Lower leg skin (tissue), 4 donors: ENCODE measurements at places on chromosomes 3 and 15. TPM values are rescaled to one million over a fixed set of nuclear protein-coding genes. Genes with fewer than 3 reads are reported as not detected.

The FBN1 gene
- 15.0 TPM for total RNA-seq

- DNase-seq, result no peak
These were observed 71.1 kb upstream of the RAP2B start for GRCh38 chr3:153090973-153091372.

The NCEH1 gene
- total RNA-seq, result 7.8 TPM

GRCh38 chr3:140441006-140441405, 236.9 kb upstream of the TRIM42 start:
- DNase-seq, result no peak

The SKIC8 gene
- 62.2 TPM for total RNA-seq

The SLC12A1 gene
- total RNA-seq, result not detected

DNA sequence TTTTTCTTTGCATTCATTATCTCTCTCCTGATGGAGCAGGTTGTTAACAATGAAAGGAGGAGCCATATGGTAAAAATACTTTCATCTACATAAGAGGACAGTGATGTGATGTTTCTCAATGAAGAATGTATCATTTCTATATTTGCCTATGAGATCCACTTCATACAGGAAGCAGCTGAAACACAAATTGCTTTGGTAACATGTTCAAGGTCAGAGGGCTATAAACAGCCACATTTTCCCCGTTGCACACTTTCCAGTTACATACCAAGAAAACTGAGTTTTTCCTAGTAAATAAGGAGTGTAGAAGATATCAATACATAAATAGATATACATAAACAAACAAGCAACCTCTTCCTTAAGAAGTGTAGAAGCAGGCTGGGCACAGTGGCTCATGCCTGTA, 32.6 kb upstream of the GYG1 start:
- no peak for DNase-seq

The GHSR gene
- total RNA-seq, result not detected

GRCh38 chr3:25177041-25177440, 251.0 kb upstream of the RARB start:
- no peak for DNase-seq

DNA sequence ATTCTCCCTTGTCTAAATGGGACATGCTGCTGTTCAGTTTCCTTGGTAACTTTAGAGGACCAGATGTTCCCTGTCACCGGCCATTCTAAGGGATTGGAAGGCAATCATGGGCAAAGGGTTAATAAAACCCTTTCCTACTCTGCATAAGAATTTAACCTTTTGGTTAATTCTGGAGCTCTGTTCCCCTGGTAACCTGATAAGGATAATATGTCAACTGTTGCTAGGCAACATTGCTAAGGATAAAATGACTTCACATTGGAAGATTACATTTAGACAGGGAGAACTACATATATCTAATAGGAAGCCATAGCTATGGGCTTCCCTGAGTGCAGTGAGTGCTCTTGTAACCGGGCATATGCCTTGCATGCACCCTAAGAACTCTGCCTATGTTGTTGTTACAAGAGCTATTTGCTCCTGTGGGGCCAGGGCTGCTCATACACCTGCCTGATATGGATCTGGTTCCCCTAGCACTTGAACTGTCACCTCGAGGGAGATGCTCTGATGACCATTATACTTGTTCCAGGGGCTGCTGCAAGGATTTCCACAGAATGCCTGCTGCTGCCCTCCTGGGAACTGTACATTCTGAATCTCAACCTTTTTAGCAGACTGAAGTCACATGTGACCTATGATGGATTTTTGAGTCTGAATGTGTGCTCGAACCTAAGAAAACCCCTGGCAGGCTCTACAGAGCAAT, 326.3 kb upstream of the PDZRN3 start:
- no peak for DNase-seq

- no peak for DNase-seq
These were observed 140.2 kb downstream of the GMNC start for GRCh38 chr3:190722181-190722905.

DNA sequence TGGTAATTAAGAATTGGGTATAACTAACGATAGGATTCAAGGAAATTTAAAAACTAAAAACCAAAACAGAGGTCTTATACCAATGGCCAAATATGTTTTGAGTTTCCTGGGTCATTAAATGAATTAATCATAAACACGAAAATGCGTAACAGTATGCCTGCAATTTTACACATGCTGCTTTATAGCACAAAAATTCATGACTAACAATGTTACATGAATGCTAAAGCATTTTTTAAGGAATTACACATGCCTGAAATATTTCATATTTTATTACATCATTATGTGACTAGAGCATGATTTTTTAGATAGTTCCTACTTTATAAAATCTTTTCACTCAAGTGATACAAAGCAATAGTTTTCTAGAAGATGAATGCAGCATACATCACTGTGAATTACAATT, 74.7 kb downstream of the ZNF148 start:
- no peak for DNase-seq

DNA sequence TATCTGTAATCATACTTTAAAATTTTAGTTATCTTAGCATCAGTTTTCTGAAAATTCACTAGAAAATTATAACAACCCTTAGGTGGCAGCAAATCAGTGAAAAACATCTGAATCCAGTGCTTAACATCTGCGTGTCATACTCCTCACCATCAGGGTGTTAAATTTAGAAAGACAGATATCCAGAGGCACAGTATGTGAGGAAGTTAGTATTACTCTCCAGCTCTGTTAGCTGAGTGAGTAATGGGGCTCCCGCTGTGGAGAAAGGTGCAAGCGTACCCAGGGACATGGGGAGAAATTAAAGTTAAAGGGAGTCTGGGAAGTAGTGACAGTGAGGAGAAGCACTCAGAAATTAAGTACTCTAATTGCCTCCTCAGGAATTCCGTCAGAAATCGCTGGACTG, 50.9 kb downstream of the CEP63 start:
- no peak for DNase-seq

The EXD1 gene
- total RNA-seq, result not detected

The XCR1 gene
- total RNA-seq, result 0.38 TPM

- DNase-seq, result no peak
These were observed 322.3 kb downstream of the PLCL2 start for GRCh38 chr3:17207019-17207418.

The GABRB3 gene
- total RNA-seq, result 1.2 TPM

The CD80 gene
- not detected for total RNA-seq

The IRAK2 gene
- 14.1 TPM for total RNA-seq

GRCh38 chr15:62821384-62822131, 221.0 kb upstream of the TPM1 start:
- no peak for DNase-seq

DNA sequence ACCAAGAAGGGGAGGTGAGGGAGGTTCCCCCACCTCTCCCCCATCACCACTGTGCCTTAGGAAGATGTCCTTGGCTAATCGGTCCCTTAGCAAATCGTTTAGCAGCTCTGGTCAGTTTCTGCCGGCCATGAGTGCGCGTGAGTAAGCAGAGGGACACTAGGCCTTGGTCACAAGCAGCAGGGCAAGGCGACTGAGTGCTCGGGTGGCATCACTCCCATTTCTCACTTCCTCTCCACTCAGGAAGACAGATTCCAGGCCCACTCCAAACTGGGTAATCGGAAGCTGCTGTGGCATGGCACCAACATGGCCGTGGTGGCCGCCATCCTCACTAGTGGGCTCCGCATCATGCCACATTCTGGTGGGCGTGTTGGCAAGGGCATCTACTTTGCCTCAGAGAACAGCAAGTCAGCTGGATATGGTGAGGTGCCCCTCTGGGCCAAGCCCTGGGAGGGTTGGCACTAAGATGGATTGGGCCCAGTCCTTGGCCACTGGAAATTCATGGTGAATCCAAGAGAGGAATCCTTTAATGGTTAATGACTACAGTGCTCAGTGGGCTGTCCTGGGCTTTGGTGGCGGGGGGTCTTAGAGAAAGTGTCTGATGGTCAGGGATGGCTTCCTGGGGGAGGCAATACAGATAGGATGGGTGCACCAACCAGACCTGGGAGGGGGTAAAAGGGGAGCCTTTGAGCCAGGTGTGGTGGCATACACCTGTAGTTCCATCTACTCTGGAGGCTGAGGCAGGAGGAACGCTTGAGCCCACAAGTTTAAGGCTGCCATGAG, 4.0 kb downstream of the PARP3 start:
- no peak for DNase-seq

The EOMES gene
- total RNA-seq, result not detected

- no peak for DNase-seq
These were observed 1.2 kb downstream of the NKIRAS1 start for GRCh38 chr3:23915537-23916108.

The HRH1 gene
- total RNA-seq, result 19.8 TPM

DNA sequence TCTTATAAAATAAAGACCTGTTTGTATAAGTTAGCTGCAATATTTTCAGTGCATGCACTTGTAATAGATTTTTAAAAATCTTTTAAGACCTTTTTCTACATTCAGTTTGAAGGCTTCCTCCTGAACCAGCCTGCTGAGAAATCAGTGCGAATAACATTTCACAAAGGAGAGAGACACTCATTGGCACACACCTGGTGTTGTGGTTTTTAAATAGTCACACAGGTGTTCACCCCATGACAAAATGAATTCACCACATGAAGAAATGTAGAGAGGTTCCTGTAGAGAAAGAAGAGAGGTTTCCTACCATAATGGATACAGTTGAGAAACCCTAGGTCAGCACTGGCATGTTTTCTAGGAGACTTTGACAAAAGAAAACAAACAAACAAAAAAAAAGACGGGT, 237.3 kb downstream of the CNTN6 start:
- DNase-seq, result no peak

DNA sequence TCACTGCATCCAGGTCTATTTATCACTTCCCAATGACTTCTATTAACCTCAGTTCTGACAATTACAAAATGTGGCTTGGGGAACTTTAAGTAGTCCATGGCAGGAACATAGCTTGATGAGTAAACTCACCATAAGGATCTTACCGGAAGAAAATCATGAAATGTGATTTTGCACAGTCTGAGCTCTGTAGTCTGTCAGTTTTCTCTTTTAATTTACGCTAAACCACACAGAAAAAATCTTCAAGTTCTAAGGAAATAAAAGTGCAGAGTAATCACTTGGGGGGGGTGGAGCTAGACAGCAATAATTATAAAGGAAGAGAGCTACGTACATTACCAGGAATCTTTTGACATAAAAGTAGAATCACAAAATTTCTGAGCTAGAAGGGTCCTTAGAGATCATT, 9.2 kb downstream of the TBC1D5 start:
- DNase-seq, result no peak

- no peak for DNase-seq
These were observed 129.2 kb upstream of the DPH6 start for GRCh38 chr15:35674873-35675781.

DNA sequence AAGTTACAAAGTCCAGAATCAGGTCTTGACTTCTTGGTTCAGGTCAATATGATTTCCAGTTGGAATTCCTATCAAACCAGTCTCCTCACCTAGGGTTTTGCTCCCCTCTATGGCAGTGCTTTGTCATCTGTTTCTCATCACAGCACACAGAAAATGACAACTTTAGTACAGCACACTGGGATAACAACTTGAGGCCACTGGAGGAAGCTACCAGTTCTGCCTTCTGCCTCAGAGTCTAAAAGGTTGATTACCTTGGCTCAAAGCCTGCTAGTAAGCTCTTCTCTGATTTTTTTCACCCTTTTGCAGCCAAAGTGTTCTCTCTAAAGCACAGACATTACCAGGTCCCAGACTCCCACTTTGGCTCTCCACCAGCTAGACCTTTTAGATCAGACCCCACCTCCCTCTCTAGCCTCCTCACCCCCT, 24.8 kb upstream of the TRIM59 start:
- DNase-seq, result no peak

The SLC51A gene
- not detected for total RNA-seq

The FANCD2OS gene
- total RNA-seq, result not detected

DNA sequence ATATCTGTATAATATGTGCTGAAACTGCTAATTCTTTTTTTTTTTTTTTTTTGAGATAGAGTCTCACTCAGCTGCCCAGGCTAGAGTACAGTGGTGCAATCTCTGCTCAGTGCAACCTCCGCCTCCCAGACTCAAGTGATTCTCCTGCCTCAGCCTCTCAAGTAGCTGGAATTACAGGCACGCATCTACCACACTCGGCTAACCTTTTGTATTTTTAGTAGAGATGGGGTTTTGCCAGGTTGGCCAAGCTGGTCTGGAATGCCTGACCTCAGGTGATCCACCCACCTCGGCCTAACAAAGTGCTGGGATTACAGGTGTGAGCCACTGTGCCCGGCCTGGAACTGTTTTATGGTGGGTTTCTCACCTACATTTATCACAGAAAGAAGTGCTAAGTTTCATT, 307.8 kb upstream of the STT3B start:
- no peak for DNase-seq

GRCh38 chr3:60584250-60584649, 667.0 kb downstream of the FHIT start:
- no peak for DNase-seq

GRCh38 chr3:94234177-94234788, 171.4 kb downstream of the NSUN3 start:
- no peak for DNase-seq

- DNase-seq, result no peak
These were observed 1045.5 kb upstream of the NR2F2 start for GRCh38 chr15:95284933-95285421.

The APOD gene
- total RNA-seq, result 262 TPM

- no peak for DNase-seq
These were observed 31.6 kb downstream of the CBLB start for GRCh38 chr3:105837143-105837740.

GRCh38 chr15:85041230-85041629, 59.6 kb downstream of the PDE8A start:
- no peak for DNase-seq

DNA sequence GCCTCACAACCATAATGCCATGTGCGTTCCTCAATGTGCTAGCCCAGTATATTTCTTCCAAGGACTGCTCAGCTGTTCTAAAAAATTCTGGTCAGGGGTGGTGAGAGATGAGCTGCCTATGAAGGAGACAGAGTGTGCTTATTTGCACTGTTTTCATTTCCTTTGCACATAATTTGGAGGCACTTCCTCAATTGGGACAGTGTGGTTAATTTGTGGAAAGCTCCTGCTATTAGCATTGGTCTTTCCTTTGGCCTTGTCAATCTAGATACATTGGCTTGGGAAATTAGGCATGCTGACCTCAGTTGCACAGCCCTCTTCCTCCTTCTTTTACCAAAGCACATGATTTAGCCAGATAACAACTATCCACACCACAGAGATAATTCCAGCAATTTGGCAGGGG, 9.4 kb downstream of the FAM81A start:
- no peak for DNase-seq

DNA sequence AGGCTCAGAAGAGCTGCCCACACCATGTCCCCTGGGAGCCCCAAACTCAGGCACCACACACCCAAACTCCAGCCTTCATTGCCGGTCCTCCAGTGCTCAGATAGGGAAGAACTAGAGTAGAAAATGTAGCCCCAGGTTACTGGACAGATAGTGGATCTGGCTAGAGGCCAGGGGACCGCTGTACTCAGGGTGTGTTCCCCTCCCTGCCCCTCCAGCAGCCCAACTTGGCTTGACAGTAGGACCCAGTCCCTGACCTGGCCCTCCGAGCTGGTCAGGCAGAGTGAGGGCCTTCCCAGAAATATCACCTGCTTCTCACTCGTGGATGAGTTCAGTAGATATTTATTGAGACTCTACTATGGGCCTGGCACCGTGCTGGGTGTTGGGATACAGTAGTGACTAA, 100.0 kb downstream of the CORO2B start:
- no peak for DNase-seq

GRCh38 chr3:122458992-122459391, 43.1 kb upstream of the WDR5B start:
- DNase-seq, result no peak

GRCh38 chr15:33960549-33960935, 7.8 kb upstream of the CHRM5 start:
- no peak for DNase-seq
